ENCODE measurements at places on chromosomes 3 and 15.

DNA sequence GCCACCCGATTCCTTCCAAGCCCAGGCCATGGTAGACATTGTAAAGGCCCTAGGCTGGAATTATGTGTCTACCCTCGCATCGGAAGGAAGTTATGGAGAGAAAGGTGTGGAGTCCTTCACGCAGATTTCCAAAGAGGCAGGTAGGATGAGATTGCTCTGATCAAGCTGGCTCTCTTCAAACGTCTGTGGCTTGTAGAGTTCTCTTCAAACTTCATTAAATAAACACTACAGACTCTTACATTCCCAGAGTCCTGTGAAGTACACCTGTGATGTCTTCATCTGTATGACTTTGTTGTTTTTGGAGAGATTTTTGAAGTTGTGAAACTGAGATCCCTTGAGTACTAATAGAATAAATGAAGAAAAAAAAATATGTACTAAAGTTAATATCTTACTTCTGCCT is 285.6 kb downstream of the GRM7 start:
- DNase-seq: no peak

DNA sequence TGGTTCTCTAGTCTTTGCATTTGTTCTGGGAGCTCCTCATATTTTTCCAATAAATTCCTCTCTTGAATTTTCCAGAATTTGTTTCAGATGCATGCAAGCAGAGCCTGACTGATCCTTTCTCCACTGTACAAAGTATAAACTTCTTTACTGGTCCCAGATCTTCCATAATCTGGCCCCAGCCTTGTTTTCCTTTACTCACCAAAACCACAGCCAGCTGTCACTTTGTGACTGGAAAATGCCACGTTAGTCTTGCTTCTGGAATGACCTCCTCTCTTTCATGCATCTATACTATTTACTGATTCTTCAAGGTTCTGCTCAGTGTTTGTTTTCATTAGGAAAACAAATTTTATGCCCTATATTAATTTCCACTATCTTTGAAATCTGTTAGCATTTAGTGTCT is 60.4 kb upstream of the SPPL2A start:
- DNase-seq: no peak

DNA sequence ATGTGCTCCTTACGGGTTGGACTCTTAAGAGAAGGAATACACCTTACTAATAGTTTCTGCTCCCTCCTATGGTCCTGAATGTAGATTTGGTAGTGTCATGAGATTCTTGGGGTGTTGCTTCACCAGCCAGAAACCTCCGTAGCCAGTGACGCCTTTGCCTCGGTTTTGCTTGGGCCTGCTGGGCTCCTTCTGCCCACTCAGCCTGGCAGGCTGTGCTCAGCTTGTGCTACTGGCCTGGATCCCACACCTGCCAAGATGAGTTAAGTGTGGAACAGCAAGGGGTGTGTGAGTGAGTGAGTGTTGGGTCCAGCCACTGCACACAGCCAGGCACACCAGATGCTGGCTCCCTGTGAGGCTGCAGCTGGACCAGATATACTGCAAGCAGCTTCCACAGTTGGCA is 560.1 kb downstream of the NLGN1 start:
- no peak for DNase-seq

DNA sequence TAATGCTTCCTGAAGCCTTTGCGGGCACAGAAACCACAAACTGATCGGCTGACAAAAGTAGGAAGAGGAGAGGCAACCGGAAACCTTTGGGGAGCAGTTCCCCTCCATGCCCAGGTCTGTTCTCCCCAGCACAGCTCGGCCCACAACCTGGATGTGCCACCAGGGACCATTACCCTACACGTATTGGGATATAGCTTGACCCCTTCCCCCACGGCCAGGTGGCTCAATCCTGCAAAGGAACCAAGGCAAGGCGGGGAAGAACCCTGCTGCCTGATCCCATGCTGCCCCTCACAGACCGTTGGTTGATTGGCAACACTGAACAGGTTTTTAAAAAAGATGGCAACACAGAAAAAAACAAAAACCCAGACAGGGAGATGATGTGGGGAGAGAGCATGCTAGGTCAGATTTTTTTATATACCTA is 19.7 kb upstream of the TCAIM start:
- no peak for DNase-seq

GRCh38 chr3:125213364-125213755 is 812 bp upstream of the SLC12A8 start:
- DNase-seq: no peak

DNA sequence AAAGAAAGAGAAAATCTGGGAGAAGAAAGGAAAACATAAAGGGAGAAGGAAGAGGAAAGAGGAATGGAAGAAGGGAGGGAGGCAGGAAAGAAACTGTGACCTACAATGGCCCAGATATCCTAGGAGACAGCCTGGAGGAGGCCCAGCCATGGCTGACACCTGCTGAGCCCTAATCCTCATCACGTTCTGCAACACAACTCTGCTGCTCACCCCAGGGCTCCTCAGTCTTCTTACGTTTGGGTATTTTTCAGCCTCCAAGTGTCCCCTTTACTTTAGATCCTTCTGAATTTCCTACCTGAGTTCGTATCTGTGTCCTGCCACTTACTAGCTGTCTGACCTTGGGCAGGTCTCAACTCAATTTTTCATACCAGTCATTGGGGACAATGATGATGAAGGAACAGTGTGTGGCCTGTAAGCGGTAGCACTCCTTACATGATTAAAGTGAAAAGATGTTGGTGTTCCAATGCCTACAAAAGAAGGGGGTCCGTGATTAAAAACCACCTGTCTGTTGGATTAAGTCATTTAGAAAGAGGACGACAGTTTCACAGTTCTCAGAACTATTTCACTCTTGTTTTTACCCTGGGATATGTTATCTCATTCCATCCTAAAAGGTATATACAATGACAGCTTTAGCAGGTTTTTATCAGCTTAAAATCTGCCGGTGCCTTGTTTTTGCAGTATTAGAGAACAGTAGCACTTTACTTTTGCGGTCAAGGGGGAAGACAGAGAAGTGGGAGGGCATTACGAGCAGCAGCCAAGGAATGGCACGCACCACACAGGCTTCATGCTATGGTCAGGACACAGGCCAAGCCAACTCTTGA is 47.4 kb downstream of the CCR4 start:
- DNase-seq: no peak

- no peak for DNase-seq
Observed at GRCh38 chr3:15263926-15264325, 57.9 kb downstream of the CAPN7 start.

All from naive B cell (primary cell).